ENCODE measurements at places on chromosomes 11 and 22.

DNA sequence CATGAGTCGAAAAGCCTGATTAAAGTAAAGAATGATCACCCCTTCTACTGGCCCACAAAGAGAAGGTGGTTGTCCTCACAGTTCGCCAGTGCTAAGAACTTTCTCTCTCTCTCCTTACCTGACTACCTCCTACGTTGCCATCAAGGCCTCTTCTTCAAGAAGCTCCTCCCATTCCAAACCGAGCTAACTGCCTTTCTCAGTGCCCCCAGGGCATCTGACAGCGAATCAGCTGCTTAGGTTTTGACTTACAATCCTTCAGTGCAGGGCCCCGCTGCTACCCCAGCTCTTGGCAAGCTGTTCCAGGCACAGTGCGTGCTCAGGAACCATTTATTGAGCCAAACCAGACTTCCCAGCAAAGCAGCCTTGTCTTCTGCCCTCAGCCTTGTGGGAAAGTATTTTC is 5.8 kb downstream of the VSTM5 start:
- no peak for DNase-seq

GRCh38 chr11:122494221-122494620 is 161.3 kb upstream of the UBASH3B start:
- DNase-seq = no peak

DNA sequence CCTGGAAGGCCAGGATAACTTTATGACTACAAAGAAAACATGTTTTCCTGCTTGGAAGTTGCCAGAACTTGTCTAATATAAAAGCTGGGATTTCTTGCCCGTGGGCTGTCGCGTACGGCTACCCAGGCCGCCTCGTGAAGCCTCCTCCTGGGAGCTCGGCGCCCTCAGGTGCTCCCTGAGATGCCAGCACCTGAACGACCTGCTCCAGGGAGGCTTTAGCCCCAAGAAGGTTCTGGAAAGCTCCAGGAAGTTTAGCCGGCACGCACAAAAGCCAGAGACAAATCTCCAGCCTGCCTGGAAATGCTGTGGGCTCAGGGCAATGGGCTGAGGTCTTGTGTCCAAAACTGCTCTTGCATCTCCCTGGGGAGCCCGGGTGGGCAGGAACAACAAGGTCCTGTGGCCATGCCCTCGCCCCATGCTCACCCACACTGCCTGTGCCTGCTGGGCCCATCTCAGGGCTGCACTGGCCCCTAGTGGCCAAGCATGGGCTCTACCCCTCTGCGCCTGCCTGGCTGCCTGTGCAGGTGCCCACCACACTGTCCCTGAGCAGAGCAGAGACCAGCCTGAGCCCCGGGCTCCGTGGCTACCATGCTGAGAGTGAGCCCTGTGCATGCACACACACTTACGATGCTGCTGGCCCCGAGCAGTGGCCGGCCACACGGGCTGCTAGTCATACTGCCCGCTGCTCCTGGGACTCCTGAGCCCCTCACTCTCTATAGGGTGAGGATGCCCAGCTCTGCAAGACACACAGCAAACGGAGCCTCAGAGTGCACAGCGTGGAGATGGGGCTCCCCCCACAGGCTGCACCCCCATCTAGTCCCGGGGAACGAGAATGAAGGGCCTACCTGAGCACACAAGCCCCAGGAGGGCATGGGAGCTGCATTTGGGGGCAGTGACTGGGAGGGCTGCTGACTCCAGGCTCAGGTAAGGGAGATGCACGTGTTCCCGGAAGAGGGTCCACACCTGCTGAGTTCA is 4.9 kb upstream of the CELSR1 start:
- DNase-seq = peak; percentile 45

DNA sequence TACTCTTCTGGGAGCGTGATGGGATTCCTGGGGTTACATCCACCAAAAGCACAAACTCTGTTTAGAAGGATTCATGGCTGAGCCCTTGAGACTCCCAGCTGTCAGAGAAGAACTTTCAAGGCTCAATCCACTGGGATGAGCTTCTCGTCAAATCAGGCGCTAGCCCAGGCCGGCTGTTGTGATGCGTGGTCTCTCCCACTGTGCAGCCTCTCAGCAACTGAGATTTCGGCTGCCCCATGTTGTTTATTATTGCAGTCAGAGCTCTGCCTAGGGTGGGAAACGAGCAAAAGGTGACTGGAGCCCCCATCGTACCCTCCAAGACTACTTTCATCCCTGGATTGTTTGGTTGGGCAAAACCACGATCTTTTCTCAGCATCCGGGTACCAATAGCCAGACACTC is 251.6 kb downstream of the ETS1 start:
- DNase-seq = no peak

GRCh38 chr11:104695065-104695463 is 203.2 kb downstream of the CASP12 start:
- no peak for DNase-seq

DNA sequence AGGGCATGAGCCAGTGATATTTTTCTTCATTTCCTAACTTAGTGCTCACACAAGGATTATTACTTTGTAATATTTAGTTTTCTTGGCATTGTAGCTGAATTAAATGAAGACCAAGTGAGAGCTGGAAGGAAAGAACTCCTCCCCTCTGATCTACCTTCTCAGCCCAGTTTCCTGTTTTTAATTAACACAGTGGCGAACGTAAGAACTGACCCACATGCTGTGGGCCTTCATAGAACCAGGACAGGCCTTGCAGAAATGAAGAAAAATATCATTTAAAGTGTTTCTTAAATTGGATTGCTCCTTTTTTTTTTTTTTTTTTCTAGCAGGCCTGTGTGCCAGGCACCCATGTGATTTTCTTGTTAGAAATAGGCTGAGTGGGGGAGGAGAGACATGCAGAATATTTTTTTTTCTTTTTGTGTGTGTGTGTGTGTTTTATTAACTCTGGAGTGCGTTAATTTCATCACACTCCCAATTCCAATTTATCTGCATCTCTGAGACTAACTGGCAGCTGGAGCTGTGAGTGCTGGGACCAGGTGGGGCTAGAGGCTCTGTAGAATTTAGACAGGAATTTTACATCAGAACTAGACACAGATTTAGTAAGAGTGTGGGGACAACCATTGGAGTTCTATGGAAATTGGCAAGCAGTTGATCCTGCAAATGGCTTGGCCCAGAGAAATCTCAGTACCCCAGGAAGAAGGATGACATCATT is 320.5 kb downstream of the DDX10 start:
- DNase-seq = no peak

Measured in SW 1271 (cell line).